ENCODE measurements at places on chromosomes 3 and 15. TPM values are rescaled to one million over a fixed set of nuclear protein-coding genes. Genes with fewer than 3 reads are reported as not detected.

Gene EPHB3
- total RNA-seq, result not detected

Gene GABRR3
- not detected for total RNA-seq

Gene CCDC50
- 19.9 TPM for total RNA-seq

Gene XCR1
- total RNA-seq, result not detected

Gene MOBP
- total RNA-seq, result not detected

GRCh38 chr15:84840741-84841429 is 23.7 kb downstream of the ALPK3 start:
- DNase-seq, result no peak

- DNase-seq, result no peak
Observed at GRCh38 chr15:99282121-99282520, 30.8 kb downstream of the LRRC28 start.

DNA sequence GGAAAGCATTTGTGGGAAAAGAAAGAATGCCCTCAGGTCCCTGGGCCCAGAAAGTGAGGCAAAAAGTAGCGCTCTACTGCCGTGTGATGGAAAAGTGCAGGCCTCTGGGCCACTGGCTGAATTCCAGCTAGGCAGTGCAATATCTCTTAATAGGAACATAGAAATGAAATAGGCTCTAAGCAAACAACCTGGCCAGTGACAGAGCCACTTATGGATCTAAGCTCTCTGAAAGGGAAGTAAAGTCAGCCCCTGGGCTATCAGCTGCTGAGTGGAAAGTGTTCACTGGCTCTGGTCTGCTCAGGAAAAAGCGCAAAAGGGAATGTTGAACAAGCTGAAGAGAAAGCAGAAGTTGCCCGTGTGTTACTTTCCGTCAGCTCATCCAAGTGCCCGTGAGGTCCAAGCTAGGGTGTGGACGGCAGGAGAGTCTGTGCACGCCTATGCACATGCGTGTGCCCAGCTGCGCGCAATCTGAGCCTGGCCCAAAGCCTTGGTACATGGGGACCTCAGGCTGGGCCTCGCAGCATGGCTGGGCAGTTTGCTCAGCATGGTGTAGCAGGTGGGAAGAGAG is 74.0 kb upstream of the RAD18 start:
- no peak for DNase-seq

GRCh38 chr15:58015565-58015964 is 49.9 kb downstream of the ALDH1A2 start:
- DNase-seq, result no peak

- peak; percentile 20 for DNase-seq
Observed at GRCh38 chr3:189286188-189286587, 114.4 kb downstream of the TPRG1 start.

GRCh38 chr3:197083486-197083885 is 53.9 kb upstream of the MELTF start:
- DNase-seq, result no peak

DNA sequence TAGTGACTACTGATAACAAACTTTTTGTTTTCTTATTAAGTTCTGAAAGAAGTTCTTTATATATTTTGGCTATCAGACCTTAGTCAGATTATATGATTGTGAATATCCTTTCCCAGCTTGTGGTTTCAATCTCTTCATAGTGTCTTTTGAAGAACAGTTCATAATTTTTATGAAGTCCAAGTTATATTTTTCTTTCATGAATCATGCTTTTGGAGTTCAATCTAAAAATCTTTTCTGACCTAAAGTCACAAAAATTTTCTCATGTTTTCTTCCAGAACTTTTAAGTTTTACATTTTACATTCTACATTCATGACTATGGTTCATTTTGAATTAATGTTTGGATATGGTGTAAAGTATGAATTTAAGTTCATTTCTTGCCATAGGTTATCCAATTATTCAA is 34.2 kb upstream of the OCA2 start:
- no peak for DNase-seq

GRCh38 chr15:66774001-66774814 is 72.2 kb downstream of the SMAD6 start:
- DNase-seq, result peak; percentile 70

Measured in natural killer cell (primary cell).